A549 treated with CpdA at 1 μM for 4 hours (cell line): ENCODE measurements at places on chromosomes 2 and 18. TPM values are rescaled to one million over a fixed set of nuclear protein-coding genes. Genes with fewer than 3 reads are reported as not detected.

The RNU2-63P gene
- not detected in 5 replicates for total RNA-seq

The DNER gene
- total RNA-seq: 5.0 to 8.5 TPM (median 6.4 TPM) in 5 replicates

The KIAA2012 gene
- total RNA-seq: not detected in 5 replicates

The SMC6 gene
- total RNA-seq: 23.1 to 41.7 TPM (median 29.6 TPM) in 5 replicates

The CXCR1 gene
- total RNA-seq: not detected in 5 replicates

The PAX3 gene
- total RNA-seq: not detected in 5 replicates

The RAX gene
- total RNA-seq: not detected in 5 replicates
